H9 (cell line): ENCODE measurements at places on chromosomes 5 and 9.

GRCh38 chr5:96648593-96648992 lies 13.6 kb upstream of the CAST start:
- no peak for DNase-seq

GRCh38 chr9:132288966-132289365 lies 65.8 kb downstream of the SETX start:
- no peak for DNase-seq

GRCh38 chr9:124894741-124895170 lies 32.8 kb downstream of the ARPC5L start:
- peak; percentile 60 for DNase-seq

DNA sequence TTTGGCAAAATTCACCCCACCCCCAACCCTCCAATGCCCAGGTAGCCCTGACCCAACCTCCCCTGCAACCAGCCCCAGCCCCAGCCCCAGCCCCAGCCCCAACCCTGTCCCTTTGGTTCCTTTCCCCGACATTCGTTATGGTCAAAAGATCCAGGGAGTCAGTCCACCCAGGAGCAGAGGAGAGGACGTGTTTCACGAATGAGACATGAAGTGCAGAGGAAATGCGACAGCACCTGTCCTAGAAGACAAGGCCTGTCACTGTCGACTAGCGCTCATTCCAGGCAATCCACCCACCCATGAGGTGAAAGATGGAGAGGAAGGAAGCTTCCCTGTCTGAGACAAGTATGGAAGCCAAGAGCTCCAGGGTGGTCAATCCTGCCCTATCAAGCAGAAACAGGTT lies 485.0 kb downstream of the SPATA31A7 start:
- DNase-seq, result no peak

GRCh38 chr9:129886226-129887174 lies 51.2 kb downstream of the USP20 start:
- DNase-seq, result peak; percentile 35

DNA sequence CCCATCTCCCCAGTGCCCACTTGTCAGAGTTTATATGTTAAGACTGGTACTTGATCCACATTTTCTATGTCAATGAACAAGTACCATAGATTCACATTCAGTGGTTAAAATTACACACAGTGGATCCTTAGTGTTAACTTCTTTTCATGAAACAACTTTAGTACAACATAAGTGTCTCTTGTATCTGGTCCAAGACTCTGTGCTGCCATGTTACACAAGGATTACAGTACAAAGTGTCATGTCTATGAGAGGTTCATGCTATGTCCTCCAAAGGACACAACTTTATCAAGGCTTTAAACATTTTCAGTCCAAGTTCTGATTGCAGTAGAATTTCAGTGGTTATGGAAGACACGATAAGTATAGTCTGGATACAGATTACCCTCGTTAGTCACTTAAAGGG lies 13.3 kb upstream of the VLDLR start:
- DNase-seq, result no peak

DNA sequence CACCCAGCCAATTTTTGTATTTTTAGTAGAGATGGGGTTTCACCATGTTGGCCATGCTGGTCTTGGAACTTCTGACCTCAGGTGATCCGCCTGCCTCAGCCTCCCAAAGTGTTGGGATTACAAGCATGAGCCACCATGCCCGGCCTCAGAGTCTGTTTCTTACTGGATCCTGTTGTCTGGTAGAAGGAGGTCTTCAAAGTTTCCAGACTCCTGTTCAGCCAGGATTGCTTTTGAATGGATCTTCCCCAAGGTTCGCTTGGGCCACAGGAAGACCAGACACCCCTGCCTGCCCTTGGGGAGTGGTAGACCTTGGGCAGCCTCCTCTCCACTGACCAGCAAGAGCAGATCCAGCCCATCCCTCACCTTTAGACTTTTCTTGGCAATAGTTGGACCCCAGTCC lies 7.6 kb upstream of the LCN2 start:
- peak; percentile 20 for DNase-seq

GRCh38 chr5:75690669-75691068 lies 26.6 kb downstream of the POC5 start:
- DNase-seq, result no peak

DNA sequence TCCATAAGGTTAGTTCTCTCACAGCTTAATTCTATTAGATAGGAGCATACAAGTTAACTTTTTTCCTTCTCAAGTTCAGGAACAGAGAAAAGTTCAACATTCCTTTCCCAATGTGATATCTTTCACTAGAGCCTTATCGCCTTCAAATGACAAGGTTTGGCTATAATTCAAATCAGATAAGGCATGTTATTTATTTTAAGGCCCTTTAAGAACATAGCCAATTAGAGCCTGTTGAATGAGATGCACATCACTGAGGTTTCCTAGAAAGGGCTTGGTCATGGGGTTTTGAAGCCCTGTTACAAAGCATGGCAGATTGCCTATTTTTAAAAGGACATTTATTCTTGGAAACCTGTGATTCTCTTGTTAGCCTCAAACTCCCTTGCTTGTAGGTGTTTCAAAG lies 123.4 kb downstream of the BASP1 start:
- no peak for DNase-seq

DNA sequence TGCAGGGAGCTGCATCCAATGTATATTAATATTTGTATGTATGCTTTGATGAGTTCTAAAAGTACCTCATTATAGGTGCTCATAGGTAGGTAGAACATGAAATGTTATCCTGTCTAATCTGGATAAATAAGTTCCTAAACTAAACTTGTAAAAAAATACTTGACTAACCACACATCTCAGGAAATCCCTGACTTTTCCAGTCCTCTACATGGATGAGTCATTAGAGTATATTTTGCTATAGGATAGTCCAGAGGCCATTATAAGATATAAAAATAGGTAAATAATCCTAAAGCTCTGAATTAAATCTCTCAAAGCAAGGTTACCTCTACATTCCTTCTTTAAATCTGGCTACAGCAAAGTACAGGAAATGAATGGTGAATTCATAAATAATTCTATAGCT lies 404.3 kb downstream of the RAB3C start:
- DNase-seq, result no peak

- no peak for DNase-seq
Measured at GRCh38 chr5:134125039-134126015, 10.8 kb downstream of the TCF7 start.

GRCh38 chr9:93210324-93210973 lies 26.5 kb downstream of the WNK2 start:
- no peak for DNase-seq

DNA sequence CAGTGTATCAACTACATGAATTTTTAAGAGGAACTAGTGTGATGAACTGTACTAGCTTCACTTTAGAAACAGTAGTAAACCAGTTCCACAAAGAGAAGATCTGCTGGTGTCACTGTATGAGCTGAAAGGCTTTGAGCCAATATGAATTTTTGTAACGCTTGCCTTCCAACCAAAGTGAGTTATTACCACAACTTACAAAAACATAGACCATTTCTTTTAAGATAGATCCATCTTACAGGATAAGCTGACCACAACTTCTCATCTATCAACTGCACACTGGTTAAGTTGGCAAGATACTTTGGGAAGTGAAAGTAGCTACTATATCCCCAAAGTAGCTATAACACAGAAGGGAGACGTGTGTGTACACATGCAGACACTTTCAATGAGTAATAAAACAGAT lies 849.6 kb upstream of the DMAC1 start:
- DNase-seq, result no peak

DNA sequence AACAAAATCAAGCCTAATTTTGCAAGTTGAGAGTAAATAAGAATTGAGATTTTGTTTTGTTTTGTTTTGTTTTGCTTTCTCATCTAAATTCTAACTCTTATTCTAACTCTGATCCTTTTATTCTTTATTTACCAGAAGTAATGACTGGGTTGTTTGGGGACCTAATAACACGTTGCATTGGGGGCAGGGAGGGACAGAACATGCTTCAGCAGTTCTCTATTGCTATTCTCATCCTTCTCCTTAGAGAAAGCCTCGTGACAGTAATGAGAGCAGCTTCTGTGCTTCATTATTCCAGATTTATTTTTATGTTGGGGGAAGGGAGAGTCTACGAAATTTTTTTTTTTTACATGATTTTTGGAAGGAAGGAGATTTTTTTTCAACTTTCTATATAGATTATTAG lies 21.1 kb downstream of the CPEB4 start:
- DNase-seq, result no peak

DNA sequence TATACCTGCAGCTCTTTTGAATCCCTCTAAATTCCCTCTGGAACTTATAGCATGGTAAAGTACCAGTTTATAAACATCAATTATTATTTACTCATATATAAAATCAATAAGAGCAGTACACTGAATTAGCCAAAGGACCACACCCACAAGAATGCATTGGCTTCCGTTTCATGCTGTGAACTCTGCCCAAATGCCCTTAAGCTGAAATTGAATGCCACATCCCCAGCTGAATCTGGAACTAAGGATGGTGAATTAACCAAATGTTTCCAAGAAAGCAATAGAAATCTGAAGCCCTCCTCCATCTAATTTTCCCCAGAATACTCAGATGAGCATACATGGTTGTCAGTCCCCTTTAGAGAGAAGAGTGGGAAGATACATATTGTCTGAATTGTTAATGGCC lies 436.4 kb upstream of the FTMT start:
- DNase-seq, result no peak

DNA sequence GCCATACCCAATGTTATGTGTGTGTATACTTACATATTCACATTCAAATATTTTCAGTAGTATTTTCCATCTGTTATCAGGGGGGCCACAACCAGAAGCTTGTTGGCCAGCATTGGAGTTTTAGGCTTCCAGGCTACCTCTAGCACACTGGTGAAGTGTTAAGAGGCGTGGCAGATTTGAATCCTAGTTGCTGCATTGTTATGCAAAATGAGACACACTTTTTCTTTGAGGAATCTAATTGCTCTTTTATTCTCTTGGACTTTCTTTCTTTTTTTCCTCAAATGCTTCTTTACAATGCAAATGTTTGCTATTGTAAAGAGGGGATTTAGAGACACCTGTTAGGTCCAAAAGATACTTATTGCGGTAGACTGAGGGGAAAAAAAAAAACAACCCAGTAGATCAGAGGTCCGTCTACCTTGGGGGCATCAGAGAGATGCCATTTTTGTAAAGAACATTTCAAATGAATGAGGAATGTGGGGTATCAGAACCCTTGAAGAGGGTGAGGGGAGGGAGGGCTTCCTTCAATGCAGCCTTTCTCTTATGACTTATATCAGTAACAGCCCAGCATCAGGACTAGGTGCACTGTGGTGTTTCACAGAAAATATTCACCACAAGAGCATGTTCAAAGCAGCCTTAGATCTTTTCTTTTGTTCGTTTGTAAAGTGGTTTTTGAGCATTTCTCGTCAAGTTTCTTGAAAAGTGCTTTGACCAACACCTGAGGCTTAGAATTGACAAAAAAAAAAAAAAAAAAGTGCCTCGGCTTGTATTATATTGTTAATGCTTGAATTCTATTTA lies 3.8 kb downstream of the SMARCA2 start:
- DNase-seq, result no peak

GRCh38 chr9:116686135-116686534 lies 970 bp upstream of the TRIM32 start:
- DNase-seq, result no peak

DNA sequence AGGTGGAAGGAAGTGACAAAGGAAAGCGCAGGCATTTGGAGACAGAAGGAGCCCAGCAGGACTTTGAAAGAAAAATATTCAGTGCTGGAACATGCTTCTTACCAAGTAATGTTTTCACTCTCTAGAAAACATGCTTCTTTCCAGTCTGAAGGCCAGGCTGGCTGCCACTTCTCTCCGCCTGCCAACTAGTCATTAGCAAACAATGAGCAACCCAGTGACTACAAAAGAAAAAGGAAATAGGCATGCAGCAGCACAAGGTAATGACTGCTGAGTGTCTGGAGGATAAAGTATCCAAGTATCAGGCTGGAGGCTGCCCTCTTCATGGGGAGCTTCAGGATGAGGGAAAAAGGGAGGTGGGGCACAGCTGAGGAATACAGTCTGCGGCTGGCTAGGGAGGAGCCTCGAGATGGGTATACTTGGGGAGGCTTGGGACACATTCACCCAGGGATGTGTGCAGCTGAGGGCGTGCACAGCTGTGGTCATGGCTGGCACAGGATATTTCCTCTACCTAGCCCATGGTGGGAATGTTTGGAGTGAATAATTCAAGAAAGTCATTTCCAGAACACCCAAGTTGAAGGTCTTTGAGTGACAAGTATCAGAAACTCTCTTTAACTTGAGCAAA lies 161.5 kb upstream of the KIF2A start:
- no peak for DNase-seq

GRCh38 chr5:57422993-57423392 lies 59.6 kb downstream of the ACTBL2 start:
- no peak for DNase-seq
